ELR (cell line): ENCODE measurements at places on chromosomes 11 and 22.

GRCh38 chr11:66728693-66729385, at the start of gene SPTBN2:
SPTBN2 (minus strand) TSS chr11:66729216; CDS start chr11:66721240, 7,976 bp downstream.
- peak; percentile 20 for DNase-seq

GRCh38 chr11:117989351-117990102, 3.3 kb downstream of the IL10RA start:
- DNase-seq, result no peak

DNA sequence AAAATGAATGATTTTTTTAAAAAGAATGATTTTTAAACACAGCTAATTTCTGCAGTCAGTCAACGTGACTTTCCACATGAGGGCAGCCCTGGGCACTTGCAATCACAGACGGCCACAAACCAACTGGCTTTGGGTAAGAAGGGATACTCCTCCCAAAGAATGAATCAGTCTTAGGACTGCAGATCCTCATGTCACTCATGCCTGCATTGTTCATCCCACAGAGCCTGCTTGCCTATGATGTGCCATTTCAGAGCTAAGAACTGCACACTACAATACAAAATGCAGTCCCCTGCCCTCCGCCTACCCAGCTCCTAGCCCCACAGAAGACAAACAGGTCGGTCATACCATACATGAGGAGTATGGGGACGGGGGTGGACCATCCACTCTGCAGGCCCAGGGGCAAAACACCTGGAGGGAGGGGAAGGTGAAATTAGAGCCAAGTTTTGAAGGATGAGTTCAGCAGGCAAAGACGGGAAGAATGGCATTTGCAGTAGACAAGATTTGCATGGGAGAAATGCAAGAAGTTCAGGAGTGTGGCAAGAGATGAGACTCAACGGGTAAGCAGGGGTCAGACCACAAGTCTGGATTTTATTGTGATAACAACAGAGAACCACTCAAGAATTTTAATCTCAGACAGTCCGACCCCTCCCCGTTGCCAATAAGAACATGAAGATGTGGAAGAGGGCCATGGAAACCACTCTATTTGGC, 24.7 kb downstream of the PACSIN2 start:
- peak; percentile 94 for DNase-seq

- no peak for DNase-seq
Measured at GRCh38 chr11:44229098-44229497, 80.8 kb downstream of the ALX4 start.

- no peak for DNase-seq
Measured at GRCh38 chr11:32032052-32032451, 58.8 kb upstream of the RCN1 start.

- no peak for DNase-seq
Measured at GRCh38 chr11:12179019-12179418, 68.6 kb downstream of the MICAL2 start.

GRCh38 chr22:19061471-19062138, 60.6 kb downstream of the DGCR2 start:
- DNase-seq, result no peak

DNA sequence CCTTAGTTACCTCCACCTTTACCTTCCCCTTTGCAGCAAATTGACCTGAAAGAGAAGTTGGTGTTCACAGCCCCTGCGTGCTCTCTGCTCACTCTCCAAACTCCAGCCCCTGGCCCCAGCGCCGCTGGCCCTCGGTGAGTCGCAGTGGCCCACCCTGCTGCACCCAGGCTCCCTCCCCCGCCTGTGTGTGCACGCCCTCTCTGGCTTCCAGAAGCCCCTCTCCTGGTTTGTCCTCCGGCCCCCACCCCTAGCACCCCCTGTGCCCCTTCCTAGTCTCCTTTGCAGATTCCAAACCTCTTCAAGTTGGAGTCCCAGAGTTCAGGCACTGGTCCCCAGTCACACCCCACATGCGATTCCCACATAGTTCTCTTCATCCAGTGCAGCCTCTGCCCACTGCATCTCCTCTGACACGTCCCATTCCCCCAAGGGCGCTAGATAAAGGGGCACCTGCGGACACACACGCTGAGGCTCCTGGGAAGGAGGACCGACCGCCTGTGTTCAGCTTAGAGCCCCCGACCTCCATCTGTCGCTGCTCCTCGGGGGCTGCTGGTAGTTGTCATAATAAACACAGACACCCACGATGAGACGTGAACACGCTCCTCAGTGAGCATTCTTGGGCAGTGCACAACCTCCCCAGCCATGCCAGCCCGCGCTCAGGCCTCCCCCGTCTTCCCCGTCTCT, 1.5 kb upstream of the PHRF1 start:
- DNase-seq, result no peak

DNA sequence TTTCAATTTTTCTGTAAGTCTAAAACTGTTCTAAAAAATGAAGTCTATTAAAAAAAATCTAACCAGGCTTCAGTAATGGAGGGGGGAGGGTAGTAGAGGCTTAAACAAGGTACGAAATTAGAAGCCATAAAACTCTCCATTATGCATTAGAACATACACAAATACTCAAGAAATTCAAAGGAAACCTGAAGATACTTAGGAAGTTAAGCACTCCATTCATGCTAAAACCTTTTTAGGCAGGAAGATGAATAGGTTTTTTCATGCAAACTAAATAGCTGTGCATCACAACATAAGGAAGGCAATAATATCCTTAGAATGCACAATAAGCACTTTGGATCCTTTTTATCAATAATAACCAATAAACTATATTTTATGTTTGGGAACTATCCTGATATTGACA, 2.4 kb downstream of the RAB6A start:
- no peak for DNase-seq

DNA sequence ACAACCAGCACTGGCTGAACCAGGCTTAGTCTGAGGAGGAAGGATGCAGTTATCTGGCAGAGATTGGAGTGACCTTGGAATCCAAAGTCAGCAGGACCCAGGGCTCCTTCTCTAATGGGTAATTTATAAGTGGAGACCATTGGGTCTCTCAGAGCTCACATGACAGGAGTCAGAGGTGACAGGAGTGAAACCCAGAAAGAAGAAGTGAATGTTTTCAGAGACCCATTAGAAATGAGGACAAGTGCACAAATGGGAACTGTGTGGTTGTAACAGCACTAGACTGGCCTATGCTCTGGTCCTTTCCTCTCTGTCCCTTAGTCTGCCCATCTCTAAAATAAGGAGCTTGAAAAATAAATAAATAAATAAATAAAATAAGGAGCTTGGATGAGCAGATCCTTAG, 107.4 kb downstream of the SERGEF start:
- no peak for DNase-seq

DNA sequence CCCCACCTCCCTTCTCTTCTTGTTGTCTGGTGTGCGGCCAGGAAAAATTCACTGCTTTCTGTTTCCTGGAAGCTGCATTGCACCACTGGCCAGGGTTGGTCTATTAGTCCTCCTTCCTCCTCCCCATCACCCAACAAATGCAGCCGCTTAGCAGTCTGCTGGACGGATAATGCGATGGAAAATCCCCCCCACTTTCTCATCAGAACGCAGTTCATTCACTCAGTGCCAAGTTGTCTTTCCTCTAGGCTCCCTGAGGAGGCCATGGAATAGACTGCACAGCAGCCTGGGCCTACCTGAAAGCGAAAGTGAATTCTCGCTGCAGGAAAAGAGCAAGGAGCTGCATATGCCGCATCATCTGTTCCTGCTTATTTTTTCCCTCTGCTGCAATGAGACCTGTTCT, 513.6 kb downstream of the METTL15 start:
- peak; percentile 61 for DNase-seq

- DNase-seq, result peak; percentile 43
Measured at GRCh38 chr22:19974935-19975706, 33.5 kb upstream of the TXNRD2 start.

- DNase-seq, result no peak
Measured at GRCh38 chr11:99554232-99554903, 533.6 kb downstream of the CNTN5 start.

- DNase-seq, result no peak
Measured at GRCh38 chr11:96173422-96173821, 169.6 kb downstream of the MAML2 start.

- no peak for DNase-seq
Measured at GRCh38 chr11:85652786-85653447, 5.2 kb downstream of the TMEM126A start.

GRCh38 chr11:80553565-80553964, 1112.7 kb upstream of the TENM4 start:
- DNase-seq, result no peak

DNA sequence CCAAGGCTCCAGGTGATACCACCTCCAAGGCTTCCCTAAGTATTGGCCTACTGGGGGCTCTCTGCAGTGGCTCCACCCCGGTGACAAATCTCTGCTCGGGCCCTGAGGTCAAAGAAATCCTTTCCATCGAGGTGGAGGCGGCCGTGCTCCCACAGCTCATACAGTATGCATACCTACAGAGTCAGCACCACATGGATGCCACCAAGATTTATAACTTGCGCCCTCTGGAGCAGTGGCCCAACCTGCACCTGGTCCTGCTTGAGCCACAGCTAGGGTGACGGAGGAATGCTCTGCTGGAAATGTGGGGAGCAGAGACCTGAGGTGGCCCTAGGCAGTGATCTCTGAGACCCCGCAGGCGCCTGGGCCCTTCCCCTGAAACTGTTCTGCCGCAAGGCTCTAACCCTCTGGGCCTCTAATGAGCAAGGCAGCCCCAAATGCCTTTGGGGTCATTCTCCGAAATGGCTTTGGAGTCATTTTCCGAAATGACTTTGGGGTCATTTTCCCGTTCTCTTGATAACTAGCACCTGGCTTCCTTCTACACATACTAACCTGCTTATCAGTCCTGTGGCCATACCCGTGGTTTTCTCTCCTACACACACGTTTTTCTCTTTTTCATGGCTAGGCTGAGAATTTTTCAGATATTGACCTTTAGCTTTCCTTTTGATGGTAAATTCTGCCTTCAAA, 33.9 kb downstream of the TMEM45B start:
- no peak for DNase-seq

- DNase-seq, result no peak
Measured at GRCh38 chr11:60477035-60477445, 15.5 kb upstream of the MS4A12 start.
